CD14-positive monocyte (primary cell): ENCODE measurements at places on chromosomes 2 and 18.

- no peak for DNase-seq
Measured at GRCh38 chr2:230512955-230513748, 97.2 kb downstream of the SP100 start.

DNA sequence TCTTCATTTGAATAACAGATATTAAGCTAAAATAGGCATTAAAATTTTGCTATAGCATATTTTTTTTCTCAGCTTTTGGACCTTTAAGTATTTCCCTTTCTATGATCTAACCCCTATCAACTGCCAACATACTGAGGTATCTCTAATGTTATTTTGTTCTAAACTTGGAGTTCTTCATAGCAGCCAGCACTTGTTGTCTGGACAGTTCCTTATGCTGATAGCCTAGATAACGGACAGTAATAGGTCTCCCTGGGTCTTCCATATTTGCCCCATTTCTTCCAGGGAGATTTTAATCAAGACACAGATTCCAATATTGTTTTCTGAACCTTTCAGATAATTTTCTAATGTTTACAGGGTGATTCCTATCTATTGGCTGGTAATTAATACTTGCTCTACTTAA is 475.8 kb upstream of the MAP2 start:
- no peak for DNase-seq

- DNase-seq = no peak
Measured at GRCh38 chr2:176127774-176128072, 1.8 kb upstream of the HOXD8 start.

- DNase-seq = no peak
Measured at GRCh38 chr18:6712401-6712800, 17.1 kb upstream of the ARHGAP28 start.

DNA sequence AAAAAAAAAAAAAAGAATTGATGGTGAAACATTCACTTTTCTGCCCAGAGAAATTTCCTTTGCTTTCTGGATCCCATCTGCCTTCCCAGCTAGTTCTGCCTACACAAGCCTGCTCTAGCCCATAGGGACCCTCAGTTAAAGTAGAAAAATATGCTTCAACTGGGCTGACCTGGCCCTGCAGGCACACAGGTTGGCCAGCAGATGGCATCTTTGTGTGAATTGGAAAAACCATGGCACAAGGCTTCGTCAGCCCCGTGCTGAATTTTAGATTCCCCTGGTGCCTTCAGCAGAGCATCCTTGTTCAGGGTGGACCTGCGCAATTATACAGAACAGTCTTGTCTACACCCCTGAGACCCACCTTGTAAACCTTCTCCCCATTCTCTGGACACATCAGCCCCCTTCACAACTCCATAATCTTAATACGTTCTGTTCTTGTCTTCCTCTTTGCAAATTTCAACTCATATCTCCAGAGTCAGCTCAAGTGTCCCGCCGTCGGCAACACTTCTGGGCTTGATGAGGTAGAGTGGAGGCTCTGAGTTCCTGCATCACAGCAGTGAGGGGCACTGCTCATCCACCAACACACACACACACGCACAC is 114.5 kb downstream of the INSIG2 start:
- DNase-seq = peak; percentile 39

DNA sequence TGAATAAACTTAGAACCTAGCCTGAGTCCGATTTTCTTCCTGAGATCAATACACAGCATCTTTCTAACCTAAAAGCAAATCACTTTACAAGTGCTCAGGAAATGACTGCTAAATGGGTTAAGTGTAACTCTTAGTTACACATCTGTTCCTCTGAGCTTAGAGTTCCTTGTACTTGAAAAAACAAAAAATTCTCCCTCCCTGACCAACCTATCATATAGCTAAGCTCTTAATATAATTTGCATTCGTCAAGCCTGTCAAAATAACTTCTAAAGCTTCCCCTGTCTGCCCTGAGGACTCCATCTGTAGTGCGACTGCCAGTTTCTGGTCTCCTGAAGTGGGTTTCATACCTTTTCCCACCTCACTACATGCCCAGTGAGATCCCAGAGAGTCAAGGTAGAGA is 190.4 kb downstream of the NCK2 start:
- DNase-seq = no peak

DNA sequence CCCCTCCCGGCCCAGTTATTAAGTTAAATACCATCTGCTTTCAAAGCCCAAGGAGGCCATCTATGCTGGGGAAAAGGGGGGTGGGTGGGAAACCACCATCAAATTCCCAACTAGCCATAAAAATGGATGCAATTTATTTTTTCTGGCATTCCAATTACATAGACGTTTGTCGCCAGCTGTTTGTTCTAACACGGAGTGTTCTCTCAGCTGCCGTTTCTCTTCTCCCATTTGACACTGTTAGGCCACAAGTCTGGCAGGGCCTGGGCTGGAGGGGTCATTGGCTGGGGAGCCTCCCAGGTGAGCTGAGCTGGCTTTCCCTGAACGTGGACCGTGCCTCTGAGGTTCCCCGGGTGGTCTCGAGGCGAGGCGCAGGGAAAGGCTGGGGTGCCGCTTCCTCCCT is 16.6 kb downstream of the ATOH8 start:
- no peak for DNase-seq

DNA sequence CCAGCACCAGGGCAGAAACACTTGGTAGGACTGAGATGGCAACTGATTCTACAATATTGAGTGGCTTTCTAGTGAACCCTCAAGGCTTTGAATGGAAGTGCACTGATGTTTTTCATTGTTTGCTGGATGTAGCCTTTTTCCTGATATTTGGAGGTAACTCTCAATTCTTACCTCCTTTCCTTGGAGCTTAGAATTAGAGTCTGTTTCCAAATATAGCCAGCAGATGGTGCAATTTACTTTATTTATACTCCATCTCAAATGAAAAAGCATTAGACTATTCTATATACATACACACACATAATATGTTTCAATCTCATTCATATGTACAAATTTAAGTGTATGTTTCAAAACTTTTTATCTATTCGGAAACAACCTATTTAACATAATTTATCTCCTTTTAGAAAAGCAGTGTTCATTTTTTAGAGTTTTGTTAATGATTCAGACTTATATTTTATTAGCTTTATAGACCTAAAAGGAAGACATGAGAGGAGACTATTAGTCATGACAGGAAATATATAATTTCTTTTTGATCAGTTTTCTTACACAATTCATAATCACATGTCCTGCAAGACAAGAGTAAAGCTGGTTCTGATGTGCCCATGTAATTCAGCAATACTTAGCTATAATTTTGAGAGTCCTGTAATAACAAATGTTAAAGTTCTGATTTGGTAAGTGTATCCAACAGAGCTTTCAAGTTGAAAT is 124.8 kb downstream of the NUP35 start:
- no peak for DNase-seq

DNA sequence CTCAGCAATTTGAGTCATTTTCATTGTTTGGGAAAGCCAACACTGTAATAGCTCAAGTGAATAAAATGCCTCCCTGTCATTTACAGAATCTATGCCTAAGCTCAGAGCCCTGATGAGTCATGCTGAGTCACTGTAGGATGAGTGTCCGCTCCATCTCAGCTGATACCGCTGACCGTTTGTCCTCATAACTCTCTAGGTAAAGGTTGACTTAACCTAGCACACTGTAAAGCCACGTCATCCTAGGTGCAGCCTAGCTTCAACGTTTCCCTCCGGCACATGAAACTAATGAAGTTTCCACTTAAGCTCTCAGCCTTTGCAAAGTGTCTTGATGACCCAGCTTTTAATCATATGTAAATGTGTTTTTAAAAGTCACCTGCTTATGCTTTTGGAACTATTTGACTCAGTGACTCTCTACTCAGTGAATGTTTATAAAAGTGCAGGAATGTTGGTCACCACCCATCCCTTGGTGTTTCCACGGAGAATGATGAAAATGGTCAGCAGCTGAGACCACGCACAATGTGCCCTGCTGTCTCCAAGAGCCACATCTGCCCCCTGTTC is 154.0 kb downstream of the PMAIP1 start:
- no peak for DNase-seq

DNA sequence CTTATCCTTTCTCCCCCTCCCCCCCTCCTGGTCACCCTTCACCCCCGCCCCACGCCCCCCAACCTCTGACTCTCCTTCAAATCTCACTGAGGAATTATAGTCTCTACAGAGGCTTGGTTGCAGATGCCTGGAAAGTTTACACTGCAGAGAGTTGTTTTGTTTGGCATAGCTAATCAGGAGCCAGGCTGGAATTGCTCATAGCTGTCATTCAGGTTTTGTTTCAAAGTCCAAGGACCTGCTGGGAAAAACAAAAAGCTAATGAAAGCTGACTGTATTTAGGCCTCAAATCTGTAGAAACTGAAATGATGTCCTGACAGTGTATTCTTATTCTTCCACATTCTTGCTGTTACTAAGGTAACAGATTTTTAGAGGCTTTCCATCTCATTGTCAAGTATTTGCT is 22.6 kb downstream of the GREB1L start:
- DNase-seq = no peak

- DNase-seq = no peak
Measured at GRCh38 chr2:71895320-71896161, 252.1 kb downstream of the CYP26B1 start.

GRCh38 chr18:58993260-58993659 is 128.6 kb downstream of the ZNF532 start:
- no peak for DNase-seq

DNA sequence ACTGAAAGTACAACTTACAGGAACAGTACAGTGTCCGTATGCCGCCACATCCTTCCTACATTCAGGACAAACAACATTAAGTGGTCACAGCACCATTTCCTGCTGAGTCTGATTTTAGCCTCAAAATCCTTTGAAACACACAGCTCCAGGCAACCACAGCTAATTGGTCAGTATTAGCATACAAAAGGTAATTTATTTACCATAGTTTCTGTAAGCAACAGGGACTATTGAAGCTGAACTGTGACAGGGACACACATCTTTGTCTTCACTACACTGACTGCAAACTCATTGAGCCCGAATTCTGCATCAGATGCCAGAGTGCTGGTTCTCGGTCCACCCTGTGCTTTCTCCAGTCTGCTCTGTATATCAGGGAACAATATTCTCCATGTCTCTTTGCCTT is 151.8 kb downstream of the ST6GAL2 start:
- DNase-seq = no peak

- DNase-seq = no peak
Measured at GRCh38 chr2:19764998-19765397, 136.8 kb downstream of the TTC32 start.

DNA sequence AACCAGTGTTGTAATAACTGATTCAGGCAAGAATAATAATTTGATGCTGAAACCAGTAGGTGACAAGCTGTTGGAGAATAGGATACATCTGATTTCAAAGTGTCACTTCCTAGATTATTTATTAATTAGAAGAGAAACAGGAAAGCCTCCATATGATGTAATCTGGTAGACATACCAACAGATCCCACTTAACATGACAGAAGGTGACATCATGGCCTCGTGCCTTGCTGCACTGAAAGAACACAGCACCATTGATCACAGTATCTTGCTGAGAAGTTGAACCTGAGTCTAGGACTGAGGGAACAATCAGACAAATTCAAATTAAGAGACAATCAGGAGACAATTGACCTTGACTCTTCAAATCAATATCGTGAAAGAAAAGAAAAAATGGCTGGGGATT is 131.6 kb upstream of the DLGAP1 start:
- no peak for DNase-seq

DNA sequence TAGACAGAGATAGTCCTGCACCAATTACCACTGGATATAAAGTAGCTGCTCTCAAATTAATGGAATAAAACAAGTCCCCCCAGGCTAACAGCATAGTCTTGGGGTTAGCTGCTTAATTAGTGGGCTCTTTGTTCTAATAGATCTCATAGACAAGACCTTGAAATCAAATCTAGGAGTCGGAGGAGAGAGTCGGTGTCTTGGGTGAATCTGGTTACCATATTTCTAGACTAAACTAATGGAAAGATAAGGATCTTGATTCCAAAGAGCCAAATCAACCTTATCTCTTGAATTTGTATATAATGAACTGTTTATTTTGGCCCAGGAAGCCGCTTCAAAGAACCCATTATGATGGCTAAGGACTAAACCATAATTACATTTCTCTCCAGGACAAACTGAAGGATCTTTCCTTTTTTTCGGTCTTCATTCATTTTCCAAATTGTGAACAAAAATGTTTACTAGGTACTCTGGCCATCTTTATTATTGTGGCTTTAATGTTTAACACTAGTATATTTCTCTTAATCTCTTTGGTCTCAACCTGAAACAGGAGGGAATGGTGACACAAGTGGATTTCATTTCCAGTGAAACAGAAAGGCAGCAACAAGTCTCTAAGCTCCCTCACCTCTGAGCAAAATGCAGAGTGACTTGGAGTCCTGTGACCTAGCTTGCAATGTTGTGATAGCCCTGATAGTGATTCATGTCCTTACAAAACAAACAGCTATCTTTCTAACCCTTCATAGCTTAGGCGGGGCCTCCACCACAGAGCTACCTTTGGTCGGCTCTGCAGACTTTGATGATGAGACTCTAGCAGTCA is 137.9 kb upstream of the PARD3B start:
- no peak for DNase-seq

GRCh38 chr2:210862283-210863065 is 306.1 kb downstream of the CPS1 start:
- no peak for DNase-seq

DNA sequence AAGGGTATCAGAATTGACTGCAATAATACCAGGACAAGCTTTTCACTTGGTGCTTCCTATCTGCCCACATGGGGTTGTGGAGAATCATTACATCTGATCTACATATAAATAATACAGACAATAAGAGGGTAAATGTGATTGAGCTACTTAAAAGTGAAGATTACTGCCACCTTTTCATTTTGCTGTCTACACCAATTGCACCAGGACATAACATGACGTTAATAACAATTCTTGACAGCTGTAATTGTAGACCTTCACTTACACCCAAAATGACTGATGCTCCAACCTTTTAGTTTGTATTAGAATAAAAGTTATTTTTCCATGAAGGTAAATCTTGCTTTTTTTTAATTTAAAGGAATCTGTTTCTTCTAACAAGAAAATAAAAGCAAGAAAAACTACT is 36.5 kb upstream of the TTN start:
- no peak for DNase-seq

DNA sequence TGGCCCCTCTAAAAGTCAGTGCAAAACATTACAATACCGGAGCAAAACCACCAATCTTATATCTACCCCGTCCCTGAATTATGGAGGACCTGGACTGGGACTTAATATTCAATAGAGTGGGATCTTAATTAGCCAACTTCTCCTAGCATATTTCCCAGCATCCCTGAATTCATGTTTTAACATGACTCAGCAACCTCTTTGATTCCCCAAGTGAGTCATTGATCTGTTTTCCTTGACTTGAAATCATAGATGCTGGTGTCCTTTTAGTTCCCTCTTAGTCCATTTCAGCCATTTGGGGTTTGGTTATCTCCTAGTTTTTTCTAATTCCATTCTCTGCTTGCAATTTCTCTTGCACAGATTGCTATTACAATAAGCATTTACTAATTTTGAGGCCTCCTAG is 677.7 kb upstream of the CELF4 start:
- DNase-seq = no peak

GRCh38 chr2:100397118-100397860 is 20.2 kb downstream of the CHST10 start:
- DNase-seq = no peak

GRCh38 chr18:5417342-5417741 is 121.8 kb upstream of the ZBTB14 start:
- peak; percentile 69 for DNase-seq

GRCh38 chr2:174484573-174484972 is 2.3 kb downstream of the GPR155 start:
- DNase-seq = no peak
